ENCODE measurements at places on chromosomes 11 and 22. TPM values are rescaled to one million over a fixed set of nuclear protein-coding genes. Genes with fewer than 3 reads are reported as not detected.

APOA4 gene
- total RNA-seq: not detected

KDM4D gene
- total RNA-seq: 1.1 TPM

NXPE1 gene
- total RNA-seq: not detected

MYO18B gene
- total RNA-seq: not detected

CDC45 gene
- 1.1 TPM for total RNA-seq

BEST1 gene
- 1.7 TPM for total RNA-seq
